ENCODE measurements at places on chromosomes 7 and 10.

DNA sequence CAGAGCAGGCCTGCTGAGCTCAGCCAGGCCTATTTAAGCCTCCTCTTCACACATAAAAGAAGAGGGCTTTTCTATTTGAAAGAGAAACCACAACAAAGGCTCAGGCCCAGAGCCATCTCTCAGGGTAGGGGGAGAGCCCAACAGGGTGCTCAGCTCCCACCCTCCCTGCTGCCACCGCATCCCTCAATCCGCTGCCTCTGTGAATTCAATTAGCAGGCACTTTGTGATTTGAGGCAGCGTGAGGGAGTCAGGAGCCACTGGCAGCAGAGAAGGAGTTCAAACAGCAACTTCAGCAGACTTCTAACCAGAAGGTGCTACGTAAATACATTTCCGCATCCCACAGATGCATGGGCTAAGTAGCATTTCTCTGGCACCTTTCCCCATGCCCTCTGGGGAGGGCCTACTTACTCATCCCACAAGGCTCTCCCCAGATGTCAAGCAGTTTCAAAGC lies 45.2 kb downstream of the LRRC20 start:
- DNase-seq: no peak

GRCh38 chr7:155166673-155167370 lies 96.7 kb downstream of the HTR5A start:
- DNase-seq: peak; percentile 88

- DNase-seq: no peak
Observed at GRCh38 chr7:45919993-45920459, 1.0 kb downstream of the IGFBP3 start.

DNA sequence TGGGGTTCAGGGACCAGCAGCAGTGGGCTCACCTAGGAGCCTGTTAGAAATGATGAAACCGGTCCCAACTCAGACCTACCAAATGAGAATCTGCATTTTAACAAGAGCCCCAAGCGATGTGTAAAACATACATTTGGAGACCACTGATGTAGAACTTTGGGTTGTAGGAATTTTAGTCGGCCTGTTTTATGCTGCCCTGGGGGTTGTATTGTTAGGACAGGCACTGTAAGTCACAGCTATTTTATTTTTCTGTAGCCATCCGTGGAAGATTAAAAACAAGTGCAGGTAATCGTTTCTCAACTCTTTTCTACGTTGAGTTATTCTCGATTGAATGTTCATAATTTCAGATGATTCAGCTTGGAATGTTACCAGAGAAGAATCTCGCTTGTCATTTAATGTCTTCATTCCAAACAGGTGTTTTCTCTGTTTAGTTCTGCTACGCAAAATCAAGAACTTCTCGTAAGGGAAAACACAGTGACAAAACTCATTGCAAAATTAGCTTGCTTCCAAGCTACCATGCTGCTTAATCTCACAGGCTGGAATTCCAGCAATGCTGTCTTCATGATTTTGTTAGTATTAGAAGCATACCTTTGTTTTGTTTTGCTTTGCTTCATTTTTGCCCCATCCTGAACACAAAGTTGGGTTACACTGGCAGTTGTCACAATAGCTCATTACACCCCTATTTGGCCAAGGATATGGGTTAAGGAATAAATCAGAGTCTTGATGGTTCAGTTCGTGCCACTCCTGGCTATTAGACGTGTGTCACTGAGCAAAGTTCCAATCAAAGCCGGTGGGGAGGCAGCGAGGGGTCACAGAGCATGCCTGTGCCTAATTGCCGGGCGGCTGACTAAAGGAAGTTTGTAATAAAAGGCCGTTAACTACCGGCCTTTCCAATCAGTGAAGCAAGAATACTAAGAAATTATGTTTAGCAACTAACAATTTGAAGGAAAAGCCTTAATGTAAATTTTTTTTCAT lies 676.9 kb downstream of the GATA3 start:
- DNase-seq: no peak

GRCh38 chr10:96309628-96310320 lies 5.5 kb downstream of the DNTT start:
- DNase-seq: no peak

GRCh38 chr10:63164166-63164623 lies 31.1 kb downstream of the NRBF2 start:
- no peak for DNase-seq

DNA sequence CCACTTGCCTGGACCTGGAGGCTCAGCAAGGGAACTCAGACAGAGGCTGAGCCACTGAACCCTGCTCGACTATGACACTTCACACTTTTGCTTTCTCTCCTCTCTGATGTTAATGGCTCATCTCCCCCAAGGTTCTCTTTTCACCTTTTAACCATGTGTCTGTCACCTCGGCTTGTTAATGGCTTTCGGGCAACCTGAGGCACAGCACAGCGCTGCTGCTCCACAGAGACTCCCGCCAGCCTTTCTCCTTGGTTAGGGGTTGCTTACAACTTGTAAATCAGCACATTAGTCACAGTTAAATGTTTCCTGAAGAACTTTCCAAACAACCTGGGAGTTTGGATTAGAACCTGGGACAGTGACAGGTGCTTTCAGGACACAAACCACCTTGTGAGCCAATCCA lies 136.2 kb upstream of the TBX20 start:
- no peak for DNase-seq

- no peak for DNase-seq
Observed at GRCh38 chr7:94909179-94909466, 1.7 kb downstream of the PPP1R9A start.

GRCh38 chr7:92934096-92934495 lies 97.7 kb upstream of the CDK6 start:
- no peak for DNase-seq

- no peak for DNase-seq
Observed at GRCh38 chr7:16571941-16572340, 45.3 kb downstream of the LRRC72 start.

- DNase-seq: no peak
Observed at GRCh38 chr7:48083114-48083830, 5.8 kb upstream of the UPP1 start.

DNA sequence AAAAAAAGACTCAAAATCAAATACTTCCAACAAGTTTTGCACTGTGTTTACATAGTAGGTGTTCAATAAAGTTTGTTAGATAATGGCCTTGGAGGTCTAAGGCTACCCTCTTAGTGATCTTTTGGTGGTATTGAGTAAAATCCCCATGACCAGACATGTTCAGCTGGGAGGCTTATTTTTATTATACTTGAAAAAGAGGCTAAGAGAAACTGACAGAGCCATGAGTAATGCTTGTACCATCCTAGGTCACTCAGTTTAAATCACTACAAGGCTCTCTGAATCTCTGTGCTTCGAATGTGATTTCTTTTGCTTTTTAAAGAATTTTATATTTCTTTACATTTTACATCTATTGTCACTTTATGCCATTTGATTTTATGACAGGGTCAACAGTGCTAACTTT lies 90.5 kb downstream of the TWIST1 start:
- no peak for DNase-seq

DNA sequence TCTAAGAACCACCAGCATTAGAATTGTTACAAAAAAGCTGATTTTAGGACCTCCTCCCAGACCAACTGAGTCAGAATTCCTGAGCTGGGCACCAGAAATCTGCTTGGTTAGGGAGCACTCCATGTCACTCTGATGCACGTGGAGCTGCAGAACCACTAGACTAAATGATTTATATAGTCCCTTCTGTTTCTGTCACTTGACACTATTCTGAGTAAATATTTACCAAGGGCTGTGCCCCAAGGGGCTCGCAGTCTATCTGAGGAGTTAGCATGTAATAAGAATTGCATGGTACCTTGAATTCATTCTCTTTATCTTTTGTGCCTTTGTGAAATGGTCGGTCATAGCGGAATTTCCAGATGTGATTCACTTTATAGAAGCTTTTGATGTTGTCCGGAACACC lies 196.0 kb upstream of the IMMP2L start:
- DNase-seq: no peak

DNA sequence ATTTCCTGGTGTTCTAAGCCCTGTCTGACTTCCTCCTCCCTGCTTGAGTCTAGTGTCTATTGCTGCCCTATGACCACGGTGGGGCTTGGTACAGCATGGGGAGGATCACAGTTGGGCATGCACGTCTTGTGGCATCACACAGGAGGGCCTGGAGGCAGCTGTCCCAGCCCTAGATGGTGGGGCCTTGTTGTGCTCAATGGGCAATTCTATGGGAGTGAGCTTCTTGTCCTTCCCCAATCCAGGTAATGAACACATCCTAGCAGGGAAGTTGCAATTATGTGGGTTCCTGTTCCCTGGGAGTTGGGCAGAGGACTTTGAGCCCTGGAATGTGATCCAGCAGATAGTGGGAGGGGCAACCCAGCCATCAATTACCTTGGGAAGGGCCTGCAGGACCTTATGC lies 10.8 kb upstream of the FAM3C start:
- no peak for DNase-seq

DNA sequence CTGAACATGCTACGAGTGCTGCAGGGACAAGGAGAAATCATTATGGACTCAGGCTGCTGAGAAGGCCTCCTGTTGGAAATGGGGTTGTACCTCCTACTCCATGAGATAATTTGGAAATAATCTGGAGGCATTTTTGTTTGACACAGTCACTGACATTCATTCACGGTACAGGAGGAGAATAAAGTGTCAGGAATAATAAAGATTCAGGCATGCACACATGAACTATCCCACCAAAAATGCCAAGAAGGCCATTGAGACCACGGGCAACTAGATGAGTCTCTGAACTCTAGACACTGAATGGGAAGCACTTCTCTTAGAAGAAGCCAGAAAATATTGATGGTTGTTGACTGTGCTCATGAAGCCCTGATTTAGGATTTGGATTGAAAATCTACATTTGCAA lies 220.9 kb upstream of the HABP2 start:
- no peak for DNase-seq

DNA sequence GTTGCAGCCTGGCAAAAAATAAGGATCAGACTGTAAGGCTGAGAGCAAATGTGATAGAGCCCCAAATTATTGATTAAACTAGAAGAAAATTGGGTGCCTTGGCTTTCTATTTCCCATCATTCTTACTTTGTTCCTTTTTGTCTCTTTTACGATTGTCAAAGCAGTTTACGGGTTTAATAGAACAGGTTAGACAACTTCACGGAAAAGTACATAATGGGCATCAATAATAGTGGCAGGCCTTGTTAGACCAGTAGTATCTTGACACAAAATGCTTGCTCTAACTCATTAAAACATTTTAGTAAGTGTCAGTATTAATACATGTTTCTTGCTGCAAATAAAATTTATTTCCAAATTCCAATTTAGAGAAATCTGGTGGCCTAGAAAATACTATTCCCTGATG lies 14.5 kb upstream of the GGCT start:
- no peak for DNase-seq

- DNase-seq: peak; percentile 18
Observed at GRCh38 chr7:7969306-7970236, 975 bp downstream of the GLCCI1 start.

DNA sequence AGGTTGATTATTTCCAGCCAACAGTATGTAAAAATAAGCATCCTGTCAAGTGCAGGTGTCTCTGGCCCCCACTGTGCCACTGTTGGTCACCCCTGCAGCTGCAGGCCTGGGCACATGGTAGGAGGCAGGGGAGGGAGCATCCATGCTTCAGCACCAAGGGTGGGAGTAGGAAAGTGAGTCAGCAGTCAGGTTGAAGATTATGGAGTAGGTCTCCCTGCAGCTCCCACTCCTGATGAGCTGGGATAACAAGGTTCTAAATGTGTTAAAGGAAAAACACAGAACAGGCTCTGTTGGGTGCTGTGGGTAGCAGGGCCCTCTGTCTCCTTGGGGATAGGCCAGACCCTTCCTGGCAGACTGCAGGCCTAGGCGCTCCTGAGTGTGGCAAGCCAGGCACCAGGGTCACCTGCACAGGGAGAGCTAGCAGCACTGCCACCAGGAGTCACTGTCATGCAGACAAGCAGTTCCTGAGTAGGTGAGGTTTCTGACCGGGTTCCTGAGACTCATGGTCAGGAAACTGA lies 59.3 kb downstream of the NUDCD3 start:
- DNase-seq: no peak
